Esophagus muscularis mucosa (tissue), 4 donors: ENCODE measurements at places on chromosomes 7 and 10. TPM values are rescaled to one million over a fixed set of nuclear protein-coding genes. Genes with fewer than 3 reads are reported as not detected.
A peak's percentile ranks its signal among the peaks of the same experiment; 100 is the strongest.

- peaks cover 21% of the 10 kb centered on the region for H3K36me3 ChIP-seq
- H3K27me3 ChIP-seq = no peaks in the 10 kb centered on the region
- no peak overlapping the region for H3K4me3 ChIP-seq
- H3K4me1 ChIP-seq = no peaks in the 10 kb centered on the region
Measured at GRCh38 chr10:99360934-99361333, 31.8 kb downstream of the CNNM1 start.

- peaks cover 5% of the 10 kb centered on the region for H3K4me1 ChIP-seq
- no peaks in the 10 kb centered on the region for H3K27me3 ChIP-seq
- DNase-seq = no peak
- H3K36me3 ChIP-seq = no peaks in the 10 kb centered on the region
Measured at GRCh38 chr7:18753972-18754610, 258.5 kb downstream of the HDAC9 start.

- H3K36me3 ChIP-seq = peaks cover 66% of the 10 kb centered on the region
- H3K27me3 ChIP-seq = no peaks in the 10 kb centered on the region
- DNase-seq = no peak
- peak overlapping the region; percentile 20 for H3K27ac ChIP-seq
Measured at GRCh38 chr10:99395750-99396445, 34.5 kb downstream of the GOT1 start.

GRCh38 chr7:66697449-66698438 lies 42.8 kb upstream of the RABGEF1 start:
- peaks cover 35% of the 10 kb centered on the region for H3K4me1 ChIP-seq
- no peaks in the 10 kb centered on the region for H3K27me3 ChIP-seq
- peaks cover 8% of the 10 kb centered on the region for H3K36me3 ChIP-seq
- H3K27ac ChIP-seq = peak overlapping the region; percentile 46
- no peak for DNase-seq

DNA sequence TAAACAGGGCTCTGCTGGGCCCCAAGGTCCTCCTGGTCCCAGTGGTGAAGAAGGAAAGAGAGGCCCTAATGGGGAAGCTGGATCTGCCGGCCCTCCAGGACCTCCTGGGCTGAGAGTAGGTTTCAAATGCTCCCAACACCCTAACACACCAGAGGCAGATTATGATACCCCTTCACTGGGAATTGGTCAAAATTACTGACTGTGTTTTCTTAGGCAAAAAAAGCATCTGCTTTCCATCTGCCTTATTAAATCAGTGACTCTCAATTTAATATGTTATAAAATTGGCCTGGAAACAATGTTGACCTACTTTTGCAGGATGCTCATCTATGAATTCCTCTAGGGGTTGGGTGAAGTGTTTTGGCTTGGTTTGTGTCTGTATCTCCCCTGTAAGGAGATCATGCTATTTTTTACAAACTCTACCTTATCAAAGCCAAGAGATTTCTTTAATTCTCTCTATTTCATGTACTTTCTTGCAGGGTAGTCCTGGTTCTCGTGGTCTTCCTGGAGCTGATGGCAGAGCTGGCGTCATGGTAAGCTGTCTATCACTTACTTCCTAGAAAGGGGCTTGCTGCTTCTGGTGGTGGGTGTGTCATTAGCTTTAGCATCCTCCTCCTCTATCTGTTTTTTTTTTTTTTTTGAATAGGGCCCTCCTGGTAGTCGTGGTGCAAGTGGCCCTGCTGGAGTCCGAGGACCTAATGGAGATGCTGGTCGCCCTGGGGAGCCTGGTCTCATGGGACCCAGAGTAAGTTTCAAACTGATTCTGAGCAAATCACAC lies 15.9 kb downstream of the COL1A2 start:
- no peak overlapping the region for H3K4me3 ChIP-seq
- peaks cover 10% of the 10 kb centered on the region for H3K4me1 ChIP-seq
- peak overlapping the region; percentile 41 for H3K27ac ChIP-seq
- H3K27me3 ChIP-seq = no peaks in the 10 kb centered on the region
- peaks cover 69% of the 10 kb centered on the region for H3K36me3 ChIP-seq

GRCh38 chr10:122295451-122295809 lies 24.3 kb downstream of the BTBD16 start:
- no peak overlapping the region for H3K27ac ChIP-seq
- H3K36me3 ChIP-seq = no peaks in the 10 kb centered on the region
- H3K4me1 ChIP-seq = peaks cover 9% of the 10 kb centered on the region

GRCh38 chr10:44016589-44017482 lies 368.1 kb downstream of the CXCL12 start:
- no peak overlapping the region for H3K4me3 ChIP-seq
- peaks cover 19% of the 10 kb centered on the region for H3K4me1 ChIP-seq
- peak overlapping the region; percentile 57 for H3K27ac ChIP-seq
- H3K36me3 ChIP-seq = no peaks in the 10 kb centered on the region
- H3K27me3 ChIP-seq = no peaks in the 10 kb centered on the region
- peak; percentile 60 for DNase-seq

GRCh38 chr7:108418946-108419345 lies 37.3 kb downstream of the NRCAM start:
- no peak overlapping the region for H3K4me3 ChIP-seq
- no peaks in the 10 kb centered on the region for H3K36me3 ChIP-seq
- no peaks in the 10 kb centered on the region for H3K4me1 ChIP-seq
- H3K27ac ChIP-seq = no peak overlapping the region
- DNase-seq = no peak

DNA sequence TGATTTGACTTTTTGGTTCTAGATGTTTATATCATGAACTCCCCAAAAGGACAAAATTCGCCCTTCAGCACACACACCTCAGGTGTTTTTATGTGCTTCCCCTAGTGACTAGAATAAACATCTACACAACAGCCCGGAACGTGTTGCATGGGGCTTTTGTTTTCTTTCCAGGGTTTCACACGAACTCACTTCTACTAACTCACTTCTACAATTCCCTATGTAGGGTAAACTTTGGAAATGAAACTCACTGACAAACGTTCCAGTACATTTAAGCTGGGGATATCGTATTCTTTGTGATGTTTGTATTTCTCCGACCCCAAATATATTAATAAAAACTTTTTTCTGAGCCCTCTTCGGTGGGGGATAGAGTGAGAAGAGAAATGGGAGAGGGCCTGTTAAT lies 1.4 kb downstream of the TRA2A start:
- peak; percentile 77 for DNase-seq
- peak overlapping the region; percentile 98 for H3K27ac ChIP-seq
- no peaks in the 10 kb centered on the region for H3K27me3 ChIP-seq
- peak overlapping the region; percentile 95 for H3K4me3 ChIP-seq

DNA sequence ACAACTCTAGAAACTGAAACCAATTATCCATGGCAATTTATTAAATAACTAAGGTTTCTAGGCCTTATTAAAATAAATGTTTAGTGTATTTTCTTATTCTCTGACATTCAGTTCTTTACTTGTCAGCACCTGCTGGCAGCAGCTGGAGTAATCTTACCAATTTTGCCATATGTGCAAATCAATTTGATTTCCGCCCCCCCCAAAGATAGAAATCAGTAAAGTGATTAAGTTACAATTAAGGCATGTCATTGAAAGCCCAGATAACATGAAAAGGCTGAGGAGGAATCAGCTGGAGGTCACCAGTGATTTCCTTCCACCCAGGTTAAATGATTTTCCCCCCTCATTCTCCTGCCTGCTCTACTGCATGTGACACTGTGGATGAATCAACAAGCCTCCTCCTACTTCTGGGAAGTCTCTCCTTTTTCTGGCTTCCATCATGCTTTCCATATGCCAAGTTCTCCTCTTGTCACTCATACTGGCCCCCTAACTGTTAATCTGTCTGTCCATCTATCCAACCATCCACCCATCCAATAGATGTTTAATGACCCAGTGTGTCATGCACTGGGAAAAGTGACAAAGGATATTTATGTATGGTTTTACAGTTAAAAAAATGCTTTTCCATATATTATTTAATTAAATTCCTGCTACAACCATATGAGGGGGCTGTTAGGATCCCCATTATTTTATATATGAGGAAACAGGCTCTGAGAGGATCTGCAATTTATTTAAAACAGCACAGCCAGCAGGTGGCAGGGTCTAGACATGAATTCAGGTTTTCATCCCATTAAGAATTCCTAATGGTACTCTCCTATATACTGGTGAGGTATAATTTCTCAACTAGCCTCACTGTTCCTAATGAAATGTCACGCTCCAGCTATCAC lies 116.5 kb downstream of the ATXN7L1 start:
- H3K4me3 ChIP-seq = no peak overlapping the region
- H3K4me1 ChIP-seq = peaks cover 16% of the 10 kb centered on the region
- no peak overlapping the region for H3K27ac ChIP-seq
- DNase-seq = no peak
- no peaks in the 10 kb centered on the region for H3K27me3 ChIP-seq
- no peaks in the 10 kb centered on the region for H3K36me3 ChIP-seq

DNA sequence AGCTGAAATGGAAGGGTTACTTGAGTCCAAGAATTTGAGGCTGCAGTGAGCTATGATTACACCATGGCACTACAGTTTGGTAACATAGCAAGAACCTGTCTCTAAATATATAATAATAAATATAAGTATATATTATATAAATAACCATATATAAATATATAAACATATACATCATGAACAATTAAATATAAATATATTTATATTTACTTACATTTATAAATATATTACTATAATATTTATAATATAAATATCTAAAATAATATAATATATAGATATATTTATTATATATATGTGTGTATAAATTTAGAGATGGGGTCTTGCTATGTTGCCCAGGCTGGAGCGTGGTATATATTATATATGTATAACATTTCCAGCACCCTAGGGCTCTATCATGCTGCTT lies 42.4 kb upstream of the LYZL1 start:
- H3K4me3 ChIP-seq = no peak overlapping the region
- H3K4me1 ChIP-seq = no peaks in the 10 kb centered on the region
- H3K36me3 ChIP-seq = no peaks in the 10 kb centered on the region
- no peak overlapping the region for H3K27ac ChIP-seq
- H3K27me3 ChIP-seq = no peaks in the 10 kb centered on the region

GRCh38 chr7:137591421-137591837 lies 247.9 kb upstream of the PTN start:
- DNase-seq = no peak
- H3K27ac ChIP-seq = no peak overlapping the region
- peaks cover 7% of the 10 kb centered on the region for H3K4me1 ChIP-seq
- H3K27me3 ChIP-seq = no peaks in the 10 kb centered on the region

DNA sequence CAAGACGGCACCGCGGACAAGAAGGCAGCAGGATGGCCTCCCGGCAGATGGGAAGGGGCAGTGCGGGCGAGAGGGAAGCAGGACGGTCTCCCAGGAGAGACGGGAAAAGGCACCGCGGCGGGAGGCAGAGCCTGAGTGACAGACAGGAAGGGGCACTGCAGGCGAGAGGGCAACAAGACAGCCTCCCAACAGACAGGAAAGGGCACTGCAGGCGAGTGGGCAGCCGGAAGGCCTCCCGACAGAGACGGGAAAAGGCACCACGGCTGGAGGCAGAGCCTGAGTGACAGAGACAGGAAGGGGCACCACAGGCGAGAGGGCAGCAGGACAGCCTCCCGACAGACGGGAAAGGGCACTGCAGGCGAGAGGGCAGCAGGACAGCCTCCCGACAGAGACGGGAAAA lies 32.6 kb downstream of the ESYT2 start:
- peaks cover 49% of the 10 kb centered on the region for H3K36me3 ChIP-seq
- no peak overlapping the region for H3K4me3 ChIP-seq
- no peaks in the 10 kb centered on the region for H3K27me3 ChIP-seq
- H3K27ac ChIP-seq = peak overlapping the region; percentile 75

- H3K36me3 ChIP-seq = no peaks in the 10 kb centered on the region
- H3K27me3 ChIP-seq = no peaks in the 10 kb centered on the region
- peaks cover 6% of the 10 kb centered on the region for H3K4me1 ChIP-seq
- no peak overlapping the region for H3K4me3 ChIP-seq
- H3K27ac ChIP-seq = no peak overlapping the region
- DNase-seq = no peak
Measured at GRCh38 chr10:60352105-60352504, 37.6 kb downstream of the ANK3 start.

DNA sequence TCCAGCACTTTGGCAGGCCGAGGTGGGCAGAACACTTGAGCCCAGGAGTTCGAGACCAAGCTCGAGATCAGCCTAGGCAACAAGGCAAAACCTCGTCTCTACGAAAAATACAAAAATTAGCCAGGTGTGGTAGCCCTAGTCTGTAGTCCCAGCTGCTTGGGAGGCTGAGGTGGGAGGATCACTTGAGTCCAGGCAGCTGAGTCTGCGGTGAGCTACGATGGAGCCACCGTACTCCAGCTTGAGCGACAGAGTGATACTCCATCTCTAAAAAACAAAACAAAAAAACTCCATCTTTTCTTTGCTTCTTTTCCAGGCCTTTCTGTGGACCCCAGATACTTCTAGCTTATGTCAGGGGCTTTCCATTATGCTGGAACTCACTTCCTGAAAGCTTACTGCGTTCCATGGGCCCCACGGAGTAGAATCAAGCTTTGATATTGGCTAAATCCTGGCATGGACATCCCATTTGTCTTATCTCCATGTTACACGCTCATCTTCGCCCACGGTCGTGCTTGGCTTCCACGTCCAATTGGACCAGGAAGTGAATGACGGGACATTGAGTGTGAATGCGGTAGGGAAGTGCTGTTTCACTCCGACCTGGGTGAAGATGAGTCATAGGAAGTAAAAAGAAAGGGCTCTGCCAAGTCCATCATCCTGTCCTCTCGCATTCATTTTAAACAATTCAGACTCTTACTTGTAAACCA lies 45.7 kb downstream of the FAM171A1 start:
- no peaks in the 10 kb centered on the region for H3K36me3 ChIP-seq
- H3K27ac ChIP-seq = peak overlapping the region; percentile 60
- DNase-seq = no peak
- H3K4me3 ChIP-seq = no peak overlapping the region

DNA sequence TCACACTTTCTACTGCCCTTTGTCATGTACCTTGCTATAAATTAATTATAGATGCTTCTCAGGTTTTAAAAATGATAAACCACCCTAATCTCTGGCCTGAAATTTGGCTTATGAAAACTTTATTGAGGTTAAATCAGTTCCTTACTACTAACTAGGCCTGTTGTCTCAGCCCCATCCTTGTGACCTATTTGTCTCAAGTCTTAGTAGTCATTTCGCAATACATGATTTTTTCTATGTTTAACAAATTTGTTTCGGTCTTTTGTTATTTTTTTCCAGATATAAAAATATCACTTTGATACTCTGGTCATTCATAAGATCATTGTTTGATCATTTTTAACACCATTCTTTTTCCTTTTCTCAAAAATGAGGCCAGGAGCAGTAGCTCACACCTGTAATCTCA lies 411.6 kb downstream of the GFRA1 start:
- H3K36me3 ChIP-seq = no peaks in the 10 kb centered on the region
- H3K27ac ChIP-seq = no peak overlapping the region
- DNase-seq = no peak
- no peaks in the 10 kb centered on the region for H3K4me1 ChIP-seq
- H3K27me3 ChIP-seq = no peaks in the 10 kb centered on the region

GRCh38 chr7:6181136-6181535 lies 91.3 kb downstream of the CYTH3 start:
- no peaks in the 10 kb centered on the region for H3K27me3 ChIP-seq
- peaks cover 33% of the 10 kb centered on the region for H3K4me1 ChIP-seq
- no peak overlapping the region for H3K27ac ChIP-seq

GRCh38 chr10:133237241-133237587 lies 441 bp upstream of the VENTX start:
- peaks cover 98% of the 10 kb centered on the region for H3K27me3 ChIP-seq
- no peak for DNase-seq
- H3K36me3 ChIP-seq = no peaks in the 10 kb centered on the region
- H3K4me3 ChIP-seq = peak overlapping the region; percentile 38
- no peak overlapping the region for H3K27ac ChIP-seq

POU6F2 gene
- total RNA-seq = not detected

TMEM196 gene
- total RNA-seq = not detected

WDR86 gene
- total RNA-seq = 5.4 TPM

PARD3 gene
- total RNA-seq = 122 TPM

ECD gene
- total RNA-seq = 27.0 TPM
